ENCODE measurements at places on chromosomes 7 and 10.

DNA sequence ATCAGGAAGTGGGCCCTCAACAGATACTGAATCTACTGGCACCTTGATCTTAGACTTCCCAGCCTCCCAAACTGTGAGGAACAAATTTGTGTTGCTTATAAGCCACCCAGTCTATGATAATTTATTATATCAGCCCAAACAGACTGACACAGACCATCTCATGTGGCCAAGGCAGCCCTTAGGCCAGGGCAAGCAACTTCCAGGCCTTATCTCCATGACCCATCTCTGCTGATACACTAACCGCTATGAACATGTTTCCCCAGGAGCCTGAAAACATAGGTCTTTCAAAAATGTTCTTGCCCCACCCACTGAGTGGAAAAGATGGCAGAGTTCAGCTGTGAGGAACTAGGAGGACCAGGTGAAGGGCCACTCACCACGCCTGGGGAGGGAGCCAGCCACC lies 3.2 kb upstream of the BLOC1S2 start:
- no peak for DNase-seq

GRCh38 chr10:10292501-10292900 lies 725.2 kb upstream of the CELF2 start:
- no peak for DNase-seq

DNA sequence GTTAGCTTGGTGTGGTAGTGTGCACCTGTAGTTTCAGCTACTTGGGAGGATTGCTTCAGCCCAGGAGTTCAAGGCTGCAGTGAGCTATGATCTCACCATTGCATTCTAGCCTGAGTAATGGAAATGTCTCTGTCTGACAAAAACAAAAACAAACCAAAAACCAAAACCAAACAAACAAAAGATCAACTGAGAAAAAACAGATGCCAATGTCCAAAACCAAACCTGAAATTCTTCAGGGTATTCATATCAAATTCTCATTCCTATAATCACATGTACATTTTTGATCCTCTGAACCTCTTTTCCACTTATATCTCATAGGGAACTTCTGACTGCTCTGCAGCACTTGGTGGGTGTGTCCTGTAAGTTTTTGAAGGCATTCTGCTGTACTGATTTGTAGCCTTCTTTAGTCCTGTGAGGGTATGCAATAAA lies 87.0 kb downstream of the CDK6 start:
- no peak for DNase-seq

DNA sequence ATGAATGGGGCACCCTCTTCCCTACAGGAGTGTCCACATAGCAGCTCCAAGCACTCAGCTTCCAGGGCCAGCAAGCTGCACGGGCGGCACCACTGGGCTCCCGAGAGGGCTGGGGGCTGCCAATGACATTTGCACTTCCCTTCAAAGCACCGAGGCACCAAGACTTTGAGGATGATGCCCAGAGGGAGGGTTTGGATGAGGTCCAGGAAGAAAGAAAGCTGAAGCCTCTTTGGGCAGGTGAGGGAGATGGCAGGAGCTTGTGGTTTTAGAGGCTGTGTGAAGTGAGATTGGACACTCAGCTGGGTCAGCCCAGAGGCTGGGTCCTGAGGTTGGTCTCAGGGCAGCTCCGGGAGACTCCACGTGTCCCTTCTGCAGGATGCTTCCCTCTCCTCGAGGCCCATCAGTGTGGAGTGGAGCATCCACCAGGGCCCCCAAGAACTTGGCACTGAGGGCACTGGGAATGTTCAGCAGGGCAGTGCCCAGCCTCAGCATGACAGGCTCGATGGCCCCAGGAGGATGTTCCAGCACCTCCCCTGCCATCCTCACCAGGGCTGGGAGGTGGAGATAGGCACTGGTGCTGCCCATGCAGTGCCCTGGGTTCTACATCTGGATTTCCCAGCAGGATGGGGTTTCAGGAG lies 54.9 kb upstream of the IGFBP3 start:
- no peak for DNase-seq

DNA sequence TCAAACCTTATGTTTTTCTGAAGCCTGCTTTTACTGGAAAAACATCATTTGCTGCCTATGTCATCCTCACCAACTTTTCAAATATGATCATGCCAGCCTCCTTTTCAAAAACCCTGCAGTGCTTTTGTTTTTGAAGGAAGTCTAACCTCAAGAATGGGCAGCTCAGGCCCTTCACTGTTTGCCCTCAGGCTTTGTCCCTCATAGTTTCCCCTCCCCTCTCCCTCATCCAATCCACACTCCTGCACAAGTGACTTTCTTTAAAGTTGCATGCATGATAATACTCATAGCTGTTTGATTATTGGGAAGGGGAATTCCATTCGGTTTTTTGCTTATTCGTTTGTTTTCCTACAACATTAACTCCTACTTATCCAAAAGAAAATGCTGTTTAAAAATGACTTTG lies 219.4 kb downstream of the SEMA3E start:
- DNase-seq = no peak

- DNase-seq = no peak
Observed at GRCh38 chr10:70744617-70745143, 40.5 kb downstream of the TBATA start.

- DNase-seq = peak; percentile 3
Observed at GRCh38 chr7:95772298-95772770, at the start of gene DYNC1I1. Gene DYNC1I1 (plus strand): TSS chr7:95772554. CDS start chr7:95804730, 32,176 bp downstream.

DNA sequence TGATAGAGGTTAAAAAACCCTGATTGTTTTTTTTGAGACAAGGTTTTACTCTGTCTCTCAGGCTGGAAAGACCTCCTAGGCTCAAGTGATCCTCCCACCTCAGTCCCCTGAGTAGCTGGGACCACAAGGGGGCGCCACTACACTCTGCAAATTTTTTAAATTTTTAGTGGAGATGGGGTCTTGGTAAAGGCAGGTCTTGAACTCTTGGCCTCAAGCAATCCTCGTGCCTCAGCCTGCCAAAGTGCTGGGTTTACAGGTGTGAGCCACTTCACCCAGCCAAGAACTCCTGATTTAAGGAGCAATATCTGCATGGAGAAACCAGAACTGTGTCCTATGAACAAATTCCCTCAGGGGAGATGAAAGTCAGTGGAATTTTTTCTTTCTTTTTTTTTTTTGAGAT lies 7.3 kb upstream of the KLHDC10 start:
- DNase-seq = peak; percentile 35

DNA sequence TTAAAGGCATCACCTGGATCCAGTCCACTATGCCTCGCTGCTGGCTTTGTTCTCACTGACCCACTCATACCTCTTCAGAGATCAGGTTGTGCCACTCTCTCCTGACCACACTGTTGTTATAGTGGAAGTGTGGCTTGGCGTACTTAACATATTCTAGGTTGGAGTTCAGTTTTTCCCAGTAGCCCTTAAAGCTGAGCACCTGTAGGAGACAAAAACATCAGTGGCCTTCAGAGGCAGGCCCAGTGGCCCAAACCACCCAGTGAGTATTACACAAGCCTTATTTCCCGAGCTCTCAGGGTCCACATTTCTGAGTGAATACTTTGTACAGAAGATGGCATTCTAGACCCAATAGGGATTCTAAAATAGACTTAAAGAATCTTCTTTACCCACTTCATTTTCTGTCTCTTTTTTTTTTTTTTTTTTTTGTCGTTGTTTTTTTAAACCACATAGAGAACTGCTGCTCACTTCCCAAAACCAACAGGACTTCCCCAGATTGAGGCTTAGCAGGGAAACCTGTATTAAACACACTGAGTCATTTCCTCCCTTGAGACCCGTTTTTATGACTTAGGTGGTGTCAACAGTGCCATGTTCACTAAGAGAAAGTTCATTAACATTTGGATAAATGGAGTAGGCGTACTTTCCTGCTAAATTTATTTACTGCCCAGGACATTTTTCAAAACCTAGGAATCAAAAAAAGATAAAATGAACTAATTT lies 85.8 kb downstream of the GSAP start:
- no peak for DNase-seq

GRCh38 chr7:123876557-123877256 lies 31.7 kb downstream of the HYAL4 start:
- no peak for DNase-seq

- no peak for DNase-seq
Observed at GRCh38 chr7:120966961-120967360, 16.4 kb downstream of the ING3 start.

- peak; percentile 54 for DNase-seq
Observed at GRCh38 chr7:45259966-45260646, 102.5 kb downstream of the RAMP3 start.

GRCh38 chr10:8633909-8634308 lies 579.4 kb downstream of the GATA3 start:
- no peak for DNase-seq

GRCh38 chr7:30411897-30412296 lies 66.7 kb downstream of the NOD1 start:
- no peak for DNase-seq

- DNase-seq = no peak
Observed at GRCh38 chr7:135169964-135170273, 588 bp downstream of the CYREN start.

- DNase-seq = no peak
Observed at GRCh38 chr7:28748933-28749584, 209.1 kb downstream of the TRIL start.

DNA sequence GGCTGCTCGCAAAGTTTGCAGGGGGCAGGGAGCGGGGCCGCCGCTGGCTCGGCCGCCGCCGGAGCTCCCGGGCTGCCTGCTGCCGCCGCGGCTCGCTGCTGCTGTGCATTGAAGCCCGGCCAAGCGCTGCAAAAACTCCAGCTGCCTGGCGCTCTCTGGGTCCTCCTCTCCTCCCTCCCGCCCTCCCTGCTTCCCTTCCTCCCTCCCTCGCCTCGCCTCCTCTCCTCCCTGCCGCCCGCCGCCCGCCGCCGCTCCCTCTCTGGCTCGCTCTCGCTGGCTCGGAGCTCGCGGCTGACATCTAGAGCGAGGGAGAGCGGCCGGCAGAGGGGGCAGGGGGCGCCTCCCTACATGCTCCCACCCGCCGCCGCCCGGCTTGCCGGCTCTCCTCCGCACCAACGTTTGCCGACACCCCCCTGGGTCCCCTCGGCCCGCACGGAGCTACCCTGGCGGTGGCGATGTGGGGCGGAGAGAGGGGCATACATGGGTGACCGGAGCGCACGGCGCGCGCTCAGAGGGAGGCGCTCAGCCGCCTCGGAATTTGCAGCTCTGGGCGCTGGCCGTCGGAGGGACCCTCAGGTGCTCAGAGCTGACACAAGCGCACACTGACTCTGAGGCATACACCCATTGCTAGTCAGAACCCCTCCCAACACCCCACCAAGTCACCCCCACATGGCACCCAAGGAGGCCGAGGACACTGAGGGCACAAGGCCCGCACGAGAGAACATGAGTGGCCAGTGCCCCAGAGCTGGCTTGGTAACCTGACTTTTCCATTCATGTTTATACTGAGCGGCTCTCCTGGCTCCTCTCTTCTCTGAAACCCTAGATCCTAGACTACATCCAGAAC lies 1.2 kb upstream of the PLXNA4 start:
- DNase-seq = no peak

- DNase-seq = no peak
Observed at GRCh38 chr7:26937306-26937705, 72.9 kb upstream of the SKAP2 start.

- no peak for DNase-seq
Observed at GRCh38 chr10:111384556-111384955, 307.7 kb downstream of the ADRA2A start.

- DNase-seq = peak; percentile 50
Observed at GRCh38 chr7:102272075-102272916, 14.4 kb upstream of the SH2B2 start.

DNA sequence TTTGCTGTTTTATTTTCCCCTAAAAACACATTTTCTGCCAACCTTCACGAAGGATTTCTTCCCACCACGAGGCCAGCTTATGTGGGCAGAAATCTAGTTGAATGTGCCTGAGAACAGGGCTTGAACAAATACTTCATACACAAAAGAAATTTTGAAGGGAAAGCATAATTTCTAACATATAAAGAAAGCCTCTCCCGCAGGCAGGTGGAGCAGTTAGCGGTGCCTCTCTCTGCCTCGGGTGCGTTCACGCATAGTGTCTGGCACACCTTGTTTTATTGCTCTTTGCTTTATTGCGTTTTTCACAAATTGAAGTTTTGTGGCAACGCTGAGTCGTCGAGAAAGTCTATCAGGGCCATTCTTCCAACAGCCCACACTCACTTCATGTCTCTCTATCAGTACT lies 7.0 kb upstream of the CSGALNACT2 start:
- no peak for DNase-seq

GRCh38 chr7:73749931-73750776 lies 11.6 kb upstream of the ABHD11 start:
- DNase-seq = no peak

DNA sequence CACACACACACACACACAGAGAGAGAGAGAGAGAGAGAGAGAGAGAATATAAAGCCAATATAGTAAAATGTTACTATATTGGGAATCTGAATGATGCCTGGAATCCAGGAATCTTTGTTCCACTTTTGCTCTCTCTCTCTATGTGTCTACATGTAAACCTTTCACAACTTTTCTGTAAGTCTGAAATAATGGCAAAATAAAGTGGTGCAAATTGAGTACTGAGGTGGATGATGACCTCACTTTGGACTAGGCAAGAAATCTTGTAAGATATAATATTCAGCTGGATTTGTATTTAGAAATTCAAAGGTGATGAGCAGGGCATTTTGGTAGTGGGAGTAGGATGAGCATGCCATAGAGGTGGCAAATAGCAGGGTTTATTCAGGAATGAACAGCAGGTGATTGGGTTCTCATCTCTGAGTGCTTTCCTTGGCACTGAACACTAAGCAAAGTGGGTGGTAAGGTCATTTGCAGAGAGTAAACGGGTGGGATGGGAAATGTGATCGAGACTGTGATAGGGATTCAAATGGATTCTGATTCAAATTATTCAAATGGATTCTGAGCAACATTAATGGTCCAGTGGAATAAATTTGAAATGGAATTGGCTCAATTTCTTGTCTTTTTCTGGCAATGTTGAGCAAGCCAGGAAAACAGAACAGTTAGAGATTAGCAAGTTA lies 9.7 kb upstream of the ANLN start:
- no peak for DNase-seq

GRCh38 chr10:69315100-69315542 lies 36.8 kb downstream of the HK1 start:
- no peak for DNase-seq

- no peak for DNase-seq
Observed at GRCh38 chr7:115558161-115558560, 472.4 kb downstream of the TFEC start.

DNA sequence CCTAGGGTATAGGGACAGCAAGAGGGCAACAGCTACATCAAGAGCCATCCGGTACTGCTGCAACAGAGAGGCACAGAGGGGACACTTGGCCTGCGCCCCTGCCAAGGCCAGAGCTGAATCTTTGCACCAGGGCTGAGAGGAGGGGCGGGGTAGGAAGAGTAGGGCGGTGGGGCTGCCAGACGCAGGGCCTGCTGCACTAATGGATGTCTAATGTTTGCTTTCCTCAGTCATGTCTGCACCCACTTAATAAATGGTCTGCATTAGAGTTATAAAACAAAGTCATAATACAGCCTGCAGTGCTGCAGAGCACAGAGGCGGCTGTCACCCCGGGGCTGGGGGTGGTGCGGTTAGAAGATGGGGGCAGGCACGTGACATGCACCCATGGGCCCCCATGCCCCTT lies 42.2 kb upstream of the SLC29A3 start:
- no peak for DNase-seq

- peak; percentile 28 for DNase-seq
Observed at GRCh38 chr10:96339956-96340904, 18.6 kb downstream of the OPALIN start.
